ENCODE measurements at places on chromosomes 1 and 21.

GRCh38 chr1:168079761-168080160, 57.0 kb downstream of the GPR161 start:
- no peak for DNase-seq

- no peak for DNase-seq
These were observed 280.5 kb upstream of the SGIP1 start for GRCh38 chr1:66253330-66253921.

DNA sequence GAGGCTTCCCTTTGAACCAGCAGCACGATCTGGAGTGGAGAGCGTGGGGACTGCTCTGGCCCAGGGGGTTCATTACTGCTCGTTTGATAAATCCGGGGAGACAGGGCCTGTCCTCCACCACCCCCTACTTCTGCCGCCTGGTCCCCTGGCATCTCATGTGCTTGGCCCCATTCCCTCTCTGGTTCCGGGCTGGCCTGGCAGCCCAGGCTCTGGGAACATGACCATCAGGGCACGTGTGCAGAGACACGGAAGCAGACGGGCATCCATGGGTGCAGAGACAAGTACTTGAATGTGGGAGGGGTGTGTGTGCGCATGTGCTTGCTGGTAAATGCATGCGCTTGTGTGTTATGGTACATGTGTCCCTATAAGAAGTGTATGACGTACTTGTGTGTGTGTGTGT, 75.5 kb downstream of the KIRREL1 start:
- DNase-seq: no peak

DNA sequence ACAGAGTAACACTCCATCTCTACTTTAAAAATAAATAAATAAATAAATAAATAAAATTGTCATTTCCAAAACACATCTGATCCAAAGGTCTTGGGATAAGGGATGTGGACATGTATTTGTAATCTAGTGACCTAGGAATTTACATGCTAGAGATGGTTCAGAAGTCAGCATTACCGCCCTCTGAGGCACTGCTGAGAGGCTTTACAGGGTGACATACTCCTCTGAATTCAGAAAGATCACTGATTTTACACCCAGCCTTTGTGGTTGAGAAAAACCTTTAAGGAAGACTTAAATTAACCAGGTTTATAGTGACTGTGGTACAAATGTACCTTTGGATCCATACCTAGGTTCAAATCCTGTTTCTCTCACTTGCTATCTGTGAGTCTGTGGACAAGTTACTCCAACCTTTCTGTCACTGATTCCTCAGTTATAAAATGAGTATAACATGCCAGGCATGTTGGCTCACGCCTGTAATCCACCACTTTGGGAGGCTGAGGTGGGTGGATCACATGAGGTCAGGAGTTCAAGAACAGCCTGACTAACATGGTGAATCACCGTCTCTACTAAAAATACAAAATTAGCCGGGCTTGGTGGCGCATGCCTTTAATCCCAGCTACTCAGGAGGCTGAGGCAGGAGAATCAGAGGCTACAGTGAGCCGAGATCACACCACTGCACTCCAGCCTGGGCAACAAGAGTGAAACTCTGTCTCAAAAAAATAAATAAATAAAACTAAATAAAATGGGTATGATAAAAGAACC, 20.1 kb downstream of the OSBPL9 start:
- DNase-seq: no peak

GRCh38 chr1:46605232-46605631, 1.2 kb upstream of the MKNK1 start:
- DNase-seq: no peak

DNA sequence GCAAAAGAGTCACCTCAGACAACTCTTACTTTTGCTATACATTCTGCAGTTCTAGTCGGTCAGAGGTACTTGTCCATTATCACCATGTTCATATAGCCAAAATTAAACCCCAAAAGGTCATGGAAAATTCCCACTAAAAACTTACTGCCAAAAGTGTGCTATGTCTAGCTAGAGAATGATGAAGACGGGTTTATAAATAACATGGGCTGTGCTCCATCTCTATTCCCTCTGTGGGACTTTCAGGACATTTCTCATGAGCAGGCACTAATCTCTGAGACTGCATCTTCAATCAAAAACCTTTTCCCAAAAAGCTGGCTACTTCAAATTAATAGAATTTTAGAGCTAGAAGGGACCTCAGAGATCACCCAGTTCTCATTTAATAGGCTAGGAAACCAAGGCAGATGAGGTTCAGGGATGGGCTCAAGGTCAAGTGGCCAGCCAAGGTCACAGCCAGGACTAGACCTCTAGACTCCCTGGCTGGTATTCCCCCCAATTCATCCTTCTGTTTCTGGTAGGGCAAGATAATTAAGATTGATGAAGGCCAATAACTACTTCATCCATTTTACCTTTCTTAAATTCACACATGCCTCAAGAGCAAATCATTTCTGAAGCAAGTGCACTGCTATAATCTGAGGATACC, 21.0 kb upstream of the MOB3C start:
- no peak for DNase-seq

DNA sequence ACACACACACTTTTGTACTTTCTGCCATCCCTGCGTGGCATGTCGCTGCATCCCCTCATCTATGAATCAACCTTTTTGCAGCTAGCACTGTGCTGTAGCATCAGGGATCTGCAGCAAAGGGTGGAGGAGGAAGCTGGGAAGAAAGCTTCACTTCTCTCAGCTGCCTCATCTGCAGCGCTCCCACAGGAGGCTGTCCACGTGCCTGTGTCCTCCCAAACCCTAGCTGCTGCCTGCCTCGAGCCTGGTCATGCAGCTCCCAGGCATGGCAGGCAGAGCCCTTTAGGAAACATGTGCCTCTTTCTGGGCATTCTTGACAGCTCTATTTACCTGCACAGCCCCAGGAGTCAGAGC, 262.1 kb upstream of the SGIP1 start:
- peak; percentile 88 for DNase-seq

- DNase-seq: no peak
These were observed 11.8 kb upstream of the KIAA0040 start for GRCh38 chr1:175204330-175204729.

DNA sequence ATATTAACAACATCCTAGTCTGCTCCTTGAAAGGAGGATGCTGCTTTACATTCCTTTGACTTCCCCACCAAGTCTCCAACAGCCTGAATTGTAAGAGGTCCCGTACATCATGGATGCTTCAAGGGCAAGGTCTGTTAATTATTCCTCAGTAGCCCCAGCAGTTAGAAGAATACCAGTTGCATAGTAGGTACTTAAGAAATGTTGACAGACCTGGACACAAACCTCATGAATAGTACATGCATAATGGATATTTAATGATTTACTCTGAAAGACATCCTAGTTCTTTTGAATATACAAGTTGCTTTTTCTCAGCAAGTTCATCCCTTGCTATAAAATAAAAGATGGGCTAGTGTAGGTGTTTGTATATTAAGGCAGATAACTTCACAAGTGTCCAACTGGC, 112.1 kb upstream of the DPYD start:
- no peak for DNase-seq

- no peak for DNase-seq
These were observed 71.6 kb downstream of the RD3 start for GRCh38 chr1:211420389-211420788.

- DNase-seq: no peak
These were observed 47.5 kb upstream of the LPAR3 start for GRCh38 chr1:84940481-84940880.

GRCh38 chr1:185353124-185353523, 36.1 kb upstream of the IVNS1ABP start:
- no peak for DNase-seq

- DNase-seq: no peak
These were observed 41.8 kb upstream of the SLC16A1 start for GRCh38 chr1:112997781-112998180.

GRCh38 chr1:78358165-78358564, 132.6 kb upstream of the PTGFR start:
- DNase-seq: no peak

DNA sequence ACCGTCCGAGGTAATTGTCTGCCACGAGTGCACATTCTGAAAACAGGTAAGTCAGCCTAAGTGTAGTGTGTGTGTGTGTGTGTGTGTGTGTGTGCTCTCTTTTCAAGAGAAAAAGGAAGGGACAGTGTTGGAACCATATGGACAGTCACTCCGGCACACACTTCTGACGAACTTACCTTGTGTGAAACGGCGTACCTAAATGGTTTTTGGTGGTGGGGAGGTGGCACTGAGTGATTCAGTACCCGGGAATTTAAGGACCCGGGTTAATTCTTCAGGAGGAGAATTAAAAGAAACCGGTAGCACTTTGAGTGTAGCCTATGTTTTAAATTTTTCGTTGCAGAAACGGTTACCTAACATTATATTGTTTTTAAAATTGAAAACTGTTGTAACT, 286 bp downstream of the ODR4 start:
- DNase-seq: no peak

- no peak for DNase-seq
These were observed 123.4 kb upstream of the KCNK1 start for GRCh38 chr1:233490488-233490887.

- DNase-seq: no peak
These were observed 38.9 kb downstream of the EIF2D start for GRCh38 chr1:206573319-206573718.

GRCh38 chr1:178579562-178579961, 66.7 kb downstream of the TEX35 start:
- DNase-seq: no peak

DNA sequence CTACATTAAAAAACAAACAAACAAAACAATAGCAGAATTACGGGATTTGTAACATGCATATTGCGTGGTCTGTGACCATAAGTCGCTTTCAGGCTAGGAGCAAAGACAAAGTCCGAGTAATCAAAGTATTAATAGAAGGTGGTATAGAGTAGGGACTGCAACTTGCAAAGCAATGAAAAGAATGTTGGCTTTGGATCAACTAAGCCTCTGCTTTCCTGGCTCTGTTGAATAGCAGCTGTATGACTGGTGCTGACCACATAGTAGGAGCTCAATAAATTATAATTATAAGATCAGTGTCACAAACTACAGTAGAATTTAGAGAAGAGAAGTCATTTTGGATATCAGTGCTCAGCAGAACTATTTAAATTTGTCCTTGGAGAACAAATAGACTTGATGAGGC, 586.4 kb downstream of the DPYD start:
- no peak for DNase-seq

- no peak for DNase-seq
These were observed 82.5 kb downstream of the EDEM3 start for GRCh38 chr1:184672013-184672726.

DNA sequence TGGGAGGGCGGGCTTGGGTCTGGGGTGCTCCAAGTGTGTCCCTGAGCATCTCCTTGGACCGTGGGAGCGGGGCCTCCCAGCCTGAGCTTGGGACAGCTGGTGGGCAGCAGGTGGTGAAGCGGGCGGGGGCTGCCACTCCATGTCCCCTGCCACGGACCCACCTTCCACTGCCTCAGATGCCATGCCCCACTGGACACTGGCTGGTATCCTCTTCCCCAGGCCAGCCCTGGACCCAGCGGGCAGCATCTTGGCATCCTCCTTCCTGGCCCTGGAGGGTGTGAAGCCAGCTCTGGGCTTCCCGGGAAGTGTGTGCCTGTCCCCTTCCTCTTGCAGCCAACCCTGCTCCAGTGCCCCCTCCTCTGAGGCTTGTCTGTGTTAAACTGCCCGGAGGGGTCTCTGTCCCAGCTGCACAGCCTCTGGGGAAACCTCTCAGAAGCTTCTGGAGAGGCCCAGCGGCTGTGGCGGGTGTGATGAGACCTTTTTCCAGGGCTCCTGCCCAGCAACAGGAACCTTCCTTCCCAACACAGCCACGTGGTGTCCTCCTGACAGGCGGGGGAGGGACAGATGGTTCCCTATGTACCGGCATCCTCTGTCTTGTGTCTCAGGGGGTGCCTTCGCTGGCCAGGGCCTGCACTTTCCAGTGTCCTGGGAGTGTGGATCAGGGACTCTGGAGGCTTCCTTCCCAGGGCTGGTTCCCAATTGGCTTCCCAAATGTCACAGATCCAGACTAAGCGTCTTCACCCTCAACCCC, 81.6 kb upstream of the DISP3 start:
- DNase-seq: no peak

DNA sequence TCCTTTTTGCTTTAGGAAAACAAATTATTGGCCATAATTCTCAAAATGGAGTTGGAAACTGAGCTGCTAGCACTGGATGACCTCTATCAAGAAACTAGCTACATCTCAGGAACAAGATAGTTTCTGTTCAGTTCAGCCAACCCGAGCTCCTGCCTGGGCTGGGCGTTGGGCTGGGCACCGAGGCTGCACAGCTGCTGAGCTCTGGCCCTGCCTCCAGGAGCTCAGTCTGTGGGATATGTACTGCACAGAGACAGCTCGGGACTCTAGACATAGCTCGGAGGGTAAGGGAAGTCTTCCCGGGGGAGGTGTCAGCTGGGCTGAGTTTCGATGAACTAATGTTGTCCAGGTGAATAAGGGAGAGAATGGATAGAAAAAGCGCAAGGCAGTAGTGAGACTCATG, 24.5 kb upstream of the SLC1A7 start:
- no peak for DNase-seq

GRCh38 chr1:244448279-244449036, 3.3 kb downstream of the ADSS2 start:
- DNase-seq: no peak

GRCh38 chr1:78619803-78620579, at the start of gene IFI44L:
TSS of gene IFI44L (plus strand) at chr1:78620448. CDS start at chr1:78627916, 7,468 bp downstream.
- DNase-seq: no peak

DNA sequence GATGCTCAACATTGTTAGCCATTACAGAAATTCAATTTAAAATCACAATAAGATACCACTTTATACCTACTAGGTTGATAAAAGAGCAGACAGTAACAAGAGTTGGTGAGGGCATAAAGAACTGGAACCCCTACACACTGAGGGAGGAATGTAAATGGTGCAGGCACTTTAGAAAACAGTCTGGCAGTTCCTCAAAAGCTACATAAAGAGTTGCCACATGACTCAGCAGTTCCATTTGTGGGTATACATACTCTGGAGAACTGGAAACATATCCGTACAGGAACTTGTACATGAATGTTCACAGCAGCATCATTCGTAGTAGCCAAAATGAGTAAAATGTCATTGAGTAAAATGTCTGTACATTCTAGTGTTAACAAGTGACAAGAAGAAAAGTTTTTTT, 17.0 kb downstream of the NSL1 start:
- DNase-seq: no peak

DNA sequence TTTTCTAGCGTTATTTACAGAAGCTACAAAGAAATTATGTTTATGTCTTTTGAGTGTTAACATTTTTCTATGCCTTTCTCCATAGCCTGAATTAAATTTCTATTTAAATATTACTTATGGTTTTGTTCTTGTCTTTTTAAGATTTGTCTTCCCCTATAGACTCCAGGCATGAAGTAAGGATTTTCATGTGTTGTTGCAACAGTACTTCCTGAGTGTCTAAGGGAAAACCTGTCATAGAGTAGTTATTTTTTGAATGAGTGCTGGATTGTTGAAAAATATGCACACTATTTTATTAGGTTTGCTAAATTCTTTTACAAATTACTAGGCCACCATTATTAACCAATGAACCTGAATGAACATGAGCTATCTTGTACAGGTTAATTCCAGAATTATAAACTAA, 27.1 kb downstream of the SAMSN1 start:
- DNase-seq: no peak

GRCh38 chr1:71047635-71048607, at the start of gene PTGER3:
TSS of gene PTGER3 (minus strand) at chr1:71047816. CDS start at chr1:71047577, 239 bp downstream.
- peak; percentile 91 for DNase-seq
